ENCODE measurements at places on chromosomes 6 and 20.

- peak; percentile 59 for DNase-seq
These were observed 225.4 kb downstream of the PRL start for GRCh38 chr6:22071270-22072041.

DNA sequence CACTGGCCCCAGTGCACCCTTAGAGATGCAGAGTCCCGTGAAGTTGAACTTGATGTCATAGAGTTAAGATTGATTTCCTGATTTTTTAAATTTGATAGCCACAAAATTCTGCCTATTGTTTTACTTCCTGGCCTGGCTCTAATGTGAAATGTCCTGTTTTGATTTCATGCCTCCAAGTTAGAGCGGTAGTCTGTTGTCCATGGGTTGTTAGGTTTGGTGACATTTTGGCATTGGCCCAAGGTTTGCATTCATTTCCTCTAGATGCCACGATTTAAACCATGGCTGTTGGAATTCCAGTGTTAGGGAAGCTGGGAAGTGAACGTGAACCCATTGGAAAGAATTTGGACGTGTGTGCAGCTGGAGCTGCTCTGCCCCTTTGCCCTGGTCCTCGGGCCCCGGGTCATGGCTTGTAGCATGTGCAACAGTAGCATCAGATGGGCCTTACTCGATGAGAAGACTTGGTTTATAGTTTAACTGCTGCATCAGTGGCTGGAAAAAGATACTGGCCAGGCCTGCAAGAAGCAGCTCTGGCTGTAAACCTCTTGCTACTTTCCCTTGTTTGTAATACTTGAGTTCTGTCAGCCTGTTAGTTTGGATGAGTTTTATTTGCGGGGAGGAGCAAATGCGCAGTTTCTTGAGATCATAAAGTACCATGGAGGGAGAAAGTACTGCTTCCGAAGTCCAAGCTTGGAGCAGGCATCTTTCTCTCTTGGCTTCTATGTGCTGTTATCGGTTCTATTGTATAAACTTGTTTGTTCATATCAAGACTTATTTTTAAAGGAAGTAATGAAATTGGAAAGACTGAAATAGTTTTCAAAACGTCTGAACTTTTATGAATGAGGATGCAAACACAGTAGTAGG is 121.4 kb upstream of the CLDN20 start:
- no peak for DNase-seq

- DNase-seq = no peak
These were observed 219.7 kb downstream of the UNC5CL start for GRCh38 chr6:40819182-40819834.

DNA sequence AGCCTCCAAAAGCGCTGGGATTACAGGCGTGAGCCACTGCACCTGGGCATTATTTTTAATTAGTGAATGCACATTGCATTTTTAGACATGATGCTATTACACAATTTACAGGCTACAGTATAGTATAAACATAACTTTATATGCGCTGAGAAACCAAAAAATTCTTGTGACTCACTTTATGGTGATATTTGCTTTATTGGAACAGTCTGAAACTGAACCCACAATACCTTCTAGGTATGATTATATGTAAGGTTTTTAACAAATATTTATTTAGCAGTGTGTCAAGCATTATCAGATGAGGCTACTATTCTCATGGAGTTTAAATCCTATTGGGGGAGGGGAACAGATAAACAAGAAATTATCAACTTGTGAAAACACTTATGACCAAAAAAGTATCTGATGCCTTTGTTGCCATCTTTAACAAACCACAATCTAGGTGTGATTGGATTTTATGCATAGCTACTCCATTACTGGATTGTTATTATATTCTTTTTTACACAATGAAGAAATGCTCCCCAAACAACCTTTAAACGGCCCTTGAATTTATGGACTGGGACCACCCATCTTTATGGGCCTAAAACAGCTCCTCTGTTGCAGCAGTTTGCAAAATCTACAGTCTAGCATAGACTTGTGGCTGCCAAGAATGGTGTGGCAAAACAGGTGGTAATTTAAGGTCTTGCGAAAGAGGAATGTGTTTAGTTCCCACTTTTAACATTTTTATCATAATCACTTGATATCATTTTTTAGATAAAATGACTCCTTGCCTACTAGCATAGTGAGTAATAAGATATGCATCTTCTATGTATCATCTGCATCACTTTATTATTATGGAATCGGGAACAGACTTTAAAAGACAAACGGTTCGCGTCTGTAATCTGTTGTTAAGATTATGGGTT is 159.2 kb upstream of the C6orf118 start:
- no peak for DNase-seq

- no peak for DNase-seq
These were observed 27.6 kb downstream of the PKHD1 start for GRCh38 chr6:52059821-52060220.

GRCh38 chr6:42177514-42178364 is 4.6 kb downstream of the GUCA1A start:
- no peak for DNase-seq

Data from left renal pelvis (tissue), 4 donors.